Hematopoietic multipotent progenitor cell (in vitro differentiated cells): ENCODE measurements at places on chromosomes 5 and 9.
A peak's percentile ranks its signal among the peaks of the same experiment; 100 is the strongest.

GRCh38 chr5:69035665-69036064 lies 58.1 kb upstream of the SLC30A5 start:
- DNase-seq = no peak

DNA sequence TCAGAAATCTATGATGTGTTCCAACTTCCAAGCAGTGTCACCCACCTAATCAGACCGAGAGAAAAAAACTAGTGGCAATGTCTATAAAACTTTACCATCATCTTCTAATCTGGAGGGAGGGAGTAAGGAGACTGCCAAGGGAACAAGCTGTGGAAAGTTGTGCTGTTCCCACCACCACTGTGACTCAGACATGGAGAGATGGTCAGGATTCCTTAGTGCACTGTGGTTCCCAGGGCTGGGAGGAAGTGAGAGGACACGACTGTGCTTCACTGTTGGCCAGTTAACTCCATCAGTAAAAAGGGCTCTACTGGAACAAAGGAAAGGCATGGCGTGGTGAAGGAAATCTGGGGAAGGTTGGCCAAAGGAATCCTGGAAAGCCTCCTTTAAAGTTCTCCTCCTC lies 18.8 kb downstream of the TICAM2 start:
- DNase-seq = no peak

- peak; percentile 55 for DNase-seq
Measured at GRCh38 chr5:177494346-177495195, 2.8 kb downstream of the PDLIM7 start.

- no peak for DNase-seq
Measured at GRCh38 chr5:109759306-109759705, 69.6 kb downstream of the MAN2A1 start.

GRCh38 chr9:130199605-130200004 lies 27.4 kb downstream of the NCS1 start:
- DNase-seq = no peak

- no peak for DNase-seq
Measured at GRCh38 chr5:462051-462481, 19.1 kb downstream of the EXOC3 start.

DNA sequence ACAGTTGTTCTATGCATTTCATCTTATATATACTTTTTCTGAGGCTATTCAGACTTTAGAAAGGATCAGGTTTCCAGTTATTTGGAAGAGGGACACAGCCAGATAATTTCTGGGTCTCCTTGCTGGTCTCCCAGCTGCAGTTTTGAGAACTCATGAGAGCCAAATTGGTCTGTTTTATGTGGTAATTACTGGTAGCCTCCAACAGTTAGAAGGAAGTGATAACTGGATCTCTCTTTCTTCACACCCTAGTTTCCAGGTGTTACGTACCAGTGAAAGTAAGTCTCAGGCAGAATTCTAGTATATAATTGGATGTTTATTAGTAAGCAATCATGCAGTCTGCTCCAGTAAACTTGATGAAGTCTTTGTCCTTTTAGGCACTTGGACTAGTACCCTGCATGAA lies 63.2 kb upstream of the RPS23 start:
- no peak for DNase-seq

DNA sequence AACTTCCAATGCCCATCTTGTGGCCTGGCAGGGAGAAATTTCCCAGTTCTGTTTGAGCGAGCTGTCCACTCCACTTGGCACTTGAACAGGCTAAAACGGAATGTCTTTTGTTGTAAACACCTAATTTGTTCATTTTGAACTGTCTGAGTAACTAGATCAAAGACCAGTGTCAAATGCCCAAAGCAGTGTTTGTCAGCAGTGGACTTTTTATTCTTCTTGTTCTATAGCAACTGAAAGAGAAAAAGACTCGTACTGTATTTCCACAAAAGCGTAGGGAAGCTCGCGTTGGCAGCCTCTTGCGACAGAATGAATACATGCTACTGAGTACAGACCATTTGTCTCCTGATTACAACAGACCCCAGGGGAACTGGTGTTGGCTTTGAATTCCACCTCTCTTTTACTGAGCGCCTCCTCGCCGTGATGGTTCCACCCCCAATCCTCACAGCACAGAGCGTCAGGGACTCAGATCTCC lies 601.8 kb upstream of the ZNF608 start:
- DNase-seq = no peak

DNA sequence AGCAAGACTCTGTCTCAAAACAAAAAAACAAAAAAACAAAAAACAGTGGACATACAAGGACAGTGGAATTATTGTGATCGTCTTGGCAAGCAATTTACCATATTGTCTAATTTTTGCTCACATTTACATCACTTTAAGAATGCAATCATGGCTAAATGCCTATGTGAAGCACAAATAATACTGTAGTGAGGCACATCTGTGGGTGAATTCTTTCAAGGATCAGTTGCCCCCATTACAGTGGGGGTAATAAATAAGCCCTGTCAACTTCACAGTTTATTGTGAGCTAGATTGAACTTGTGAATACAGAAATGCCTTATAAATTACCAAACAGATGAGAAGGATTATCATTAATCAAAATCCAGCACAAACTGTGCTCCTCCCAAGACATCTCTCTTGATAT lies 150.2 kb upstream of the PAPPA start:
- no peak for DNase-seq

DNA sequence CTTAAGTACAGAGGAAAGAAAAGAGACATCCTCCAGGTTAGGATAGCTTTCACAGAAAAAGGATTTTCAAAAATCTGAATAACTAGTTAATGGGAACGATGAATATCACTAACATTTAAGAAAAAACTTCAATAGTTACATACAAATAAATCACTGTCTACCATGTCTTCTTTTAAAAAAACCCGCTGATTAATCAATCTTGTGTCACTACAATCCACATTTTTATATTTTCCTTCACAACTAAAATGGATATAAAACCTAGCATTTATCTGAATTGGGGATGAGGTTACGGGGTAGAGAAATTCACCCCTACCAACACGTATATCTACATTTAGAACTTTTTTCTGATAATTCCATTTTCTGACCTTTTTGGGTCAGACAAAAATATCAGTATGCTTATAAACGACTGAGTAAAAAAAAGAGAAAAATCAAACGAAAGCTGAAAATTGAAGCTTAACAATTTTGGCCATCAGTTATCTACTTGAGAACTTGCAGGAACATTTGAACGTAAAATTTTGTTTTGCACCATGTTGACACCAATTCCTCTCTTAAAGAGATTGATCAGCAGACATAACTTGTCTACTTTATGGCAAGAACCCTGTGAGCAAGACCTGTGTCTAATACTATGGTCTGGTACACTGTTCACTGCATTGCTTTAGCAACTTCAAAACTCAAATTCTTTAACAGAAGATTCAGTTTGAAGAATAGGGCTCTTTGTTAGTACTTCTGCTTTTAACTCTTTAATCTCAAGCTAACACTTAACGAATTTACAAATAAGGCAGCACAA lies 4.8 kb downstream of the NR3C1 start:
- no peak for DNase-seq

GRCh38 chr9:91120200-91120599 lies 241.5 kb downstream of the AUH start:
- no peak for DNase-seq

DNA sequence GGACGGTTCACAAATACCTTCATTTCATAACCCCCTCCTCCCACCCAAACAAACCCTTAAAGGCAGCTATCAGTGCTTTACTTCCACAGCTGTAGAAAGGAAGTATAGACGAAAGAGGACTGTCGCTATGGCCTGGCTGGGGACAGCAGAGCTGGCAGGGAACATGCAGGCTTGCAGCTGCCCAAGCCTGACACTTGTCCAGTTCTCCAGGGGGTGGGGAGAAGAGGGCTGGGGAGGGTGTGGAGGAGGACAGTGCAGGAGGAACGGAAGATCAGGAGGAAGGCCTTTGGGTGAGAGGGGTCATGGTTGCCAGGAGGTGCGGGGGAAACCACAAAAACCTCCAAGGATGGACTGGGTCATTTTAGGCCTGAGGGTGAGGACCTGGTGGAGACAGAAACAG lies 25.9 kb downstream of the ARPC5L start:
- no peak for DNase-seq

GRCh38 chr9:120889606-120890271 lies 12.8 kb upstream of the PHF19 start:
- DNase-seq = no peak

- no peak for DNase-seq
Measured at GRCh38 chr5:175317872-175318271, 126.1 kb downstream of the DRD1 start.

GRCh38 chr5:129384193-129384592 lies 75.9 kb upstream of the ADAMTS19 start:
- no peak for DNase-seq

GRCh38 chr5:121497176-121497575 lies 354.5 kb upstream of the FTMT start:
- no peak for DNase-seq

- no peak for DNase-seq
Measured at GRCh38 chr5:16586556-16586955, 30.2 kb downstream of the RETREG1 start.

DNA sequence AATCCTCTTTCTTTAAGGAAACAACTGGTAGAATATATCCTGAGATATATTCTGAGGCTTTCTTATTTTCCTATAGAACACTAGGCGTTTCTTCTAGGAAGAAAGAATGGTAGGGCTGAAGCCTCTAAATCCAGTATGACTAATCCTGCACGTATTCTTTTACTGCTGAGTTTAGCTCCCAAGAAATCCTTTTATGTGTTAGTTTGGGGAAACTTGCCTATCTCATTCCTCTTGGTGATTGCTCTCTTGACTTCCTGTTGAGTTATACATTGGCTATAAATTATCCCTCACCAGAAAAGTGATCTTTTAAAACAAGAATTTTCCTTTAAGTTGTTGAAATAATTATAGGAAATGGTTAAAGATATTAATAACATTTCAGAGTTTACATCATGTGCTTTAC lies 422.9 kb downstream of the TMEM161B start:
- no peak for DNase-seq

GRCh38 chr9:94603259-94604160 lies 9.9 kb upstream of the FBP2 start:
- DNase-seq = peak; percentile 60

DNA sequence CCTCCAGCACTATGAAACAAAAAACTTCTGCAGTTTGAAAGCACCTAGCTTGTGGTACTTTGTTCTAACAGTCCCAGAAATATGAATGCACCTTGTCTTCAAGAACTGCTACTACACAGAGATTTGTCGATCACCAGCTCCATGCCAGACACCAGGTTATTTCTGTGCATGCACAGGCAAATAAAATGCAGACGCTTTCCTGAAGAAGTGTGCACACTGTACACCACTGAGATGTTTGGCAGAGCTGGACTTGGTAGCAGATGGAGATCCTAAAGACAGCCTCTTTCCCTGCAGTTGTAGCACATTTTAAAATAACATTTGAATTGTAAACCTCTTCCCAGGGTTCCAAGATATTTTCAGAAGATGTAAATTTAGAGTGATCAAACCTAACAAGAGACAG lies 730.0 kb downstream of the MTRR start:
- no peak for DNase-seq

DNA sequence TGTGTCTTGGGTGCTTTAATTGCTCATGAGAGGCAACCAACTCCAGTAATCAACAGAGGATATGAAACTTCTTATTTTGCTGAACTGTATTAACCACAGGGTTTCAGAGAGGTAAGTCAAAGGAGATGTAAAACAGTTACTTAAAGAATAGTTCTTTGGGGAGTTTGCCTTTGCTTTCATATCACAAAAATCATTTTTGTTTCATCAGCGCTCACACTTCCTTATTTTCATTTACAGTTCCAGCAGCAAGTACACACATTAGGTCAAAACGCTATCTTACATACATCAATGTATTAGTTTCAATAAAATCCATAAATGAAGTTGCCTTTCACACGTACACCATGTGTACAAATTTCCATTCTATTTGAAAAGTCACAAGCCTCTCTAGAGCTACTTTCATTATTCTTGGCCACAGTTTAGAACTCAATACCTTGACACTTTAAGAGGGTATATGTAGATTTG lies 50.1 kb downstream of the ST8SIA4 start:
- peak; percentile 76 for DNase-seq

DNA sequence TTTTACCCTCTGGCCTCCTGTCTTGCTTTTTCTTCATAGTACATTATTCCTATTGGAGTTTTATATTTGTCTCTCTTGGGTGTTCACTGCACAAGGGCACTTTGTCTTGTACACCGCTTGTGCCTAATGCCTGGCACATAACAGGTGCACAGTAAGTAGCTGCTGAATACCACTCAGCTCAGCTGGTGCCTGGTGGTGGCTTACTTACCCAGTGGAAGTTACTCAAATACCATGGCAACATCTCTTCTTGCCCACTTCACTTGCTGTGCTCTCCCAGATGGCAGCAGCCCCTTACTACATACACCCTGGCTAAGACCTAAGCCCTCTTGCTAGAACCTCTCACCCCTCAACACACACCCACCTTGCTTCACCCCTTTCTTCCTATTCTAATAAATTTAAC lies 11.3 kb upstream of the SKP1 start:
- no peak for DNase-seq

DNA sequence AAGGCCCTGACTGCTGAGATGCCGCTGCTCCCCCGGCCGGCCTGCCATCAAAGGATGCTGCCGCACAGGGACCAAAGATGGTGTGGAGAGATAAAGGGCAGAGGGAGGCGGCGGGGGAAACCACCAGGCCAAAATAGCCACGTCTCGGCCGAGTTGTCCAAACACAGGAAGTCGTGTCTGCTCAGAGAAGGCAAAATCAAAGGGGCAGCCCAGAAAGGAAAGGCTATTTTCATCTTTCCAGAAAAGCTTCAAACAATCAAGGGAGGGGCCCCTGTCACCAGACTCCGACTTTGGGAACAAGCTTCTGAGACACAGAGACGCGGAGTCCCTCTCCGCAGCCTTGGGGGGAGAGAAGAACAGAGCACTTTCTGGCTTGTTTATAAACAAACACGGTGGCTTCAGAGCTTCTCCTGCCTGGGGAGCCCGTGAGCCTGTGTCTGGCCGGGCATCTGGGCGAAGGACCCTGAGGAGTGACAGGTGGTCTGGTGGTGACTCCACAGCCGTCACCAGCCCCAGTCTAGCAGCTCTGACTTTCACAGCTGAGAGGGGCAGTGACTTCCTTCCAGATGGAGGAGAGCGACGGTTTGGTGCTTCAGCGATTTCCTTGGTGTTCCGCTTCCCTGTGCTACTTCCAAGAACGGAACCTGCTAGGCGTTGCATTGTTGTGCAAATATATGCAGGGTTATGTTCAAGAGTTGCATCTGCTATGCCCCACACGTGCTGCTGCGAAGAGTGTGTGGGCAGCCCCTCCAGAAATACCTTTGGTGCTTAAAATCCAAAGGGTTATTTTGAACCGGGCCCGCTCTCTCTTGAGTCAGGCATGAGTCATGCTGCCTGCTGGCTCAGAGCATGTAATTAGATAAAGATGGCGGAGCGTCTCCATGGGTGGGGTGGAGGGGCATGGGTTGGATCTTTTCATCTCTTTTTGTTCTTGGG lies 24.0 kb downstream of the ADAMTSL2 start:
- DNase-seq = peak; percentile 57

- DNase-seq = no peak
Measured at GRCh38 chr5:78108564-78108963, 185.9 kb downstream of the AP3B1 start.

GRCh38 chr5:168987543-168988300 lies 313.2 kb downstream of the SLIT3 start:
- DNase-seq = peak; percentile 40

- DNase-seq = no peak
Measured at GRCh38 chr5:5154733-5155132, 14.6 kb downstream of the ADAMTS16 start.

- DNase-seq = no peak
Measured at GRCh38 chr9:11144746-11145145, 531.9 kb upstream of the PTPRD start.
